ENCODE measurements at places on chromosomes 2 and 18. TPM values are rescaled to one million over a fixed set of nuclear protein-coding genes. Genes with fewer than 3 reads are reported as not detected.

GRCh38 chr2:1750933-1751766 is 6.8 kb upstream of the PXDN start:
- no peaks in the 10 kb centered on the region for H3K4me1 ChIP-seq
- DNase-seq, result peak; percentile 69
- H3K27ac ChIP-seq, result no peak overlapping the region
- H3K27me3 ChIP-seq, result no peaks in the 10 kb centered on the region

DNA sequence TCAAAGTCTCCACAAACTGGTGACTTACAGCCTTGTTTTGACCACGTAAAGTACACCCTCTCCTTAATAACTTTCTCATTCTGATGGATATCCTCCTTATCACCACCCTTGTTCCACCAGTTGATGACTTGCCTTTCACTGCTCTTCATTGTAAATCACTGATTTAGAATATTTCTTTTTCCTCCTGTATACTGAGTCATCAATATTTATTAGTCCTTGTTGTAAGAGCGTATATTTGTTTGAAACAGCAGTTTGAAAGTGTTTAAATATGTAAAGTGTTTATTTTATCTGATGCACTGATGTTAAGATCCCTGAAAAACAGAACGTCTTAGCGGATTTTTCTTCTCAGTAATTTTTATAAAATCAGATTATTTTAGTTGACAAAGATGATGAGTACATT is 34.2 kb upstream of the DYSF start:
- H3K4me1 ChIP-seq, result peaks cover 27% of the 10 kb centered on the region
- no peak overlapping the region for H3K4me3 ChIP-seq
- H3K36me3 ChIP-seq, result peaks cover 37% of the 10 kb centered on the region
- H3K27ac ChIP-seq, result no peak overlapping the region
- H3K27me3 ChIP-seq, result no peaks in the 10 kb centered on the region
- DNase-seq, result no peak

DNA sequence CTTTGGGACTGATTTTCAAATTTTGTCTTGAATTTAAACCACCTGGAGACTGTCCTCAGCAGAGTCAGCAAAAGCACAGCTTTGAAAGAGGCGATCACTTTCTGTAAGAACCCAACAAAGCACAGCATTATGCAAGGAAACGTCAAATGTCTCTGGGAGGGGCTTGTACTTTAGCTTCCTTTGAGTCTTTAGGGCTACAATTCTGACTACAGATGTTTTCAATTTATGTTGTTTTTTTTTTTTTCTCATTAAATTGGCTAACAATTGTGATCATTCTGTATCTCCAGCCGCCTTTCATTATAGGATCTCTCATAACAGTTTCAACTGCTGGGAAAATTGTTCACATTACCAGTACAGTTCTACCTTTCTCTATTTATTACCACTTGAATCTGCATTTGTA is 48.3 kb downstream of the COL3A1 start:
- H3K27me3 ChIP-seq, result no peaks in the 10 kb centered on the region
- peak overlapping the region; percentile 51 for H3K27ac ChIP-seq
- no peaks in the 10 kb centered on the region for H3K4me1 ChIP-seq

GRCh38 chr2:135349941-135350340 is 181.1 kb downstream of the ZRANB3 start:
- no peaks in the 10 kb centered on the region for H3K36me3 ChIP-seq
- no peaks in the 10 kb centered on the region for H3K27me3 ChIP-seq
- no peaks in the 10 kb centered on the region for H3K4me1 ChIP-seq
- no peak overlapping the region for H3K4me3 ChIP-seq
- no peak for DNase-seq

Gene CCDC121
- 6.6 TPM for total RNA-seq

Gene MTHFD2
- 14.8 TPM for total RNA-seq

Gene MYL12A
- total RNA-seq, result 2,489 TPM

Gene CPS1
- total RNA-seq, result 1.4 TPM

Gene CXCR1
- total RNA-seq, result 0.23 TPM
